Forelimb muscle (tissue), 1 donor: ENCODE measurements at places on chromosomes 2 and 18.

GRCh38 chr2:48105848-48106247, 199.6 kb upstream of the FBXO11 start:
- DNase-seq, result no peak

DNA sequence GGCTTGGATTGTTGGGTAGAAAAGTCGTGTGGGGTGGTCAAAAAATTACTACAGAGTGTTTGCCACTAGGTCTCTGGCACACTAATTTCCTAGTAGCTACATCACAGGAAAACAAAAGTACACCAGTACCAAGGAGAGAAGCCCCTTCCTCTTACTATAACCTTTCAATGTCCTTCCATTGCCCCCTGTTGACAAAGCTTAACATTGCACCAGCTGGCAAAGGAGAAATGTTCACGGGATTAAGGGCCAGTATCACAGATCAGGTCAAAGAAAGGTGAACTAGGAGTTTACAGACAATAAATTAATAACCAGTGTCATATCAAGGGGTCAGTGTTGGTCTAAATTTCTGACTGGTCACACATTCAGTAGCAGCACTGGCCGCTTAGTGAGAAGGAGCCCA, 1139.6 kb upstream of the FAM98A start:
- DNase-seq, result no peak

- DNase-seq, result no peak
These were observed 89.4 kb downstream of the CELF4 start for GRCh38 chr18:37476182-37476581.

DNA sequence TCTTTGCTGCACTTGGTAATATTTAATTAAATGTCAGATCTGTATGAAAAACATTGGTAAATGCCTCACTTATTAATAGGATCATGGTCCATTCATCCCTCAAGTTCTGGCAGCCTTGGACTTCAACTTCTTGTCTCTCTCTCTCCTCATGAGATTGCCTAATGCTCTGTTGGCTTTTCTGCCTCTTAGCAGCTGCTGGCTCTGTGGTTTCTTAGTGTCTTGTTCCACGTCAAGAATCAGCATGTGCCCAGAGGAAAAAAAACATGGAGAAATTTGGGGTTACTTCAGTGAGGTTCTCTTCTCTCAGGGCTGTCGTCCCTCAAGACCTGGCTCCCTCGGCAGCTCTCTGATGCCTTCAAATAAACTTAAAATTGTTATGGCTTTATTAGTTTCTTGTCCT, 75.4 kb downstream of the TAF4B start:
- no peak for DNase-seq

DNA sequence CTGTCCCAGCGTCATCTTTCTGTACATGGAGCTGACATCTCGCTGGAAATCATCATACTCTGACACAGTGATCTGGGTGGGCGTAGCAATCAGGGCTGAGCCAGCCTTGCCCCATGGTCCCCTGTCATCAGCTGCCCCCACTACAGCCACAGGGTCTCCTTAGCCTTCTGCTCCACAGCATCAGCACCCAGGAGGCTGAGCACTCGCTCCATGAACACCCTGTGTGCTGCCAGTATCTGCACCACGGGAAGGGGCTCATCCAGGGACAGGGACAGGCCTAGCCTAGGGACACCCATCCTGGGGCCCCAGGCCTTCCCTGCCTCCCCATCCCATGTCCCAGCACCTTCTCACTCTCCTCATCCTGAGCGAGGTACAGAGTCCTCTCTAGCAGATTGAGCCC, 11.4 kb downstream of the ALPG start:
- DNase-seq, result no peak
